Activated CD4-positive, CD25-positive, alpha-beta regulatory T cell treated with anti-CD3 and anti-CD28 coated beads, Interleukin-2, amount 50 U/mL, for 16 hours (primary cell): ENCODE measurements at places on chromosomes 12 and 14.

DNA sequence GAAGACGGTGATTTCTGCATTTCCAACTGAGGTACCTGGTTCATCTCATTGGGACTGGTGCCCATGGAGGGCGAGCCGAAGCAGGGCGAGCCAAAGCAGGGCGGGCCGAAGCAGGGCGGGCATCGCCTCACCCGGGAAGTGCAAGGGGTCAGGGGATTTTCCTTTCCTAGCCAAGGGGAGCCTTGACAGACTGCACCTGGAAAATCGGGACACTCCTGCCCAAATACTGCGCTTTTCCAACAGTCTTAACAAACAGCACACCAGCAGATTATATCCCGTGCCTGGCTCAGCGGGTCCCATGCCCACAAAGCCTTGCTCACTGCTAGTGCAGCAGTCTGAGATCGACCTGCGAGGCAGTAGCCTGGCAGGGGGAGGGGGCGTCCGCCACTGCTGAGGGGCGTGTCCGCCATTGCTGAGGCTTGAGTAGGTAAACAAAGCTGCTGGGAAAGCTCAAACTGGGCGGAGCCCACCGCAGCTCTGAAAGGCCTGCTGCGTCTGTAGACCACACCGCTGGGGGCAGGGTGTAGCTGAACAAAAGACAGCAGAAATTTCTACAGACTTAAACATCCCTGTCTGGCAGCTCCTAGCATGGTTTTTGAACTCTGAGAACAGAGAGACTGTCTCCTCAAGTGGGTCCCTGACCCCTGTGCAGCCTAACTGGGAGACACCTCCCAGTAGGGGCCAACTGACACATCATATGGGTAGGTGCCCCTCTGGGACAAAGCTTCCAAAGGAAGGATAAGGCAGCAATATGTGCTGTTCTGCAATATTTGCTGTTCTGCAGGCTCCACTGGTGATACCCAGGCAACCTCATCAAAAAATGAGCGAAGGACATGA is 77.2 kb downstream of the BAZ1A start:
- DNase-seq, result no peak

DNA sequence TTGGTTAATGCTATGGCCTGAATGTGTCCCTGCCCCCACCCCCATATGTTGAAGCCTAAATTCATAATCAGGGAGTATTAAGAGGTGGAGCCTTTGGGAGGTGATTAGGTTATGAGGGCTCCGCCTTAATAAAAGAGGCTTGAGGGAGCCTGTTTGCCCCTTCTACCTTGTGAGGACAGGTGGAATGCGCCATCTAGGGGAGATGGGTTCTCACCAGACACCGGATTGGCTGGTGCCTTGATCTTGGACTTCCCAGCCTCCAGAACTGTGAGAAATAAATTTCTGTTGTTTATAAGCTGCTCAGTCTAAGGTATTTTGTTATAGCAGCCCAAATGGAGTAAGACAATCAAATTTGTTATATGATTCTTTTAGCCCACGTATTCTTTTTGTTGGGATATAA is 148.3 kb downstream of the PTCSC3 start:
- DNase-seq, result no peak

- DNase-seq, result no peak
Measured at GRCh38 chr14:35234012-35234805, 58.0 kb upstream of the PSMA6 start.

DNA sequence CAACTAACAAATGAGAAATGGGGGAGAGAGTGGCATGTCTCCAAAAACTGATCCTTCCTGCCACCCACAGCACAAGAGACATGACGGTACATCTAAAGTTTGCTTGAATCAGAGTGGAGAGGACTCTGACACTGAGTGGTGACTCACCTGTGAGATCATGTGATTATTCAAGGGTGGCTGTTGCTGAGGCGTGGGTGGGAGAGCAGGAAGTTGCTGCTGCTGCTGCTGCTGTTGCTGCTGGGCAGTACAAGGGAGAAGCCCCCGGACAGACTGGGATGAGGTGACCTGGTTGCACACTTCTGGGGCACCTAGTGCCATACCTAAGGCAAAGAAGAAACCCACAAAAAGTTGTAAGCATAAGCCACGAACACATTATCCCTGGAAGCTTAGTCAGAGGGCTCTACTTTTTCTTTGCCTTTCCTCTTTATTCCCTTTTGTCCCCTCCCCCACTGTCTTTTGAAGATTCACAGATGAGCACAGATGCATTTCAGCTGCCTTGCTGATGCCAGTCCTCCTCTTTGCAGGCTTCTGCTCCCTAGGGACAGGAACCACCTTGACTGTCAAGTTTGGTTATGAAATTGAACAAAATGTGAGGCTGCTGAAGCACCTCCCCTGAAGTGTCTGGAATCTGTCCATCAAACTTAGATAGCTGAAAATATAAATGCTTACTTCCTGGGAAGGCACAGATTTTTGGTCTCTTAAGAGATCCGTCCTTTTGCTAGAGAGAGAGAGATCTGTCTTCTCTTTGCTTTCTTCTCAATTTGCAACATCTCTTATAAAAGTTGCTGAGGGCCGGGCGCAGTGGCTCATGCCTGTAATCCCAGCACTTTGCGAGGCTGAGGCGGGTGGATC is 29.4 kb upstream of the STAC3 start:
- DNase-seq, result peak; percentile 27

GRCh38 chr14:71432334-71433110 is 499.7 kb upstream of the RGS6 start:
- no peak for DNase-seq

DNA sequence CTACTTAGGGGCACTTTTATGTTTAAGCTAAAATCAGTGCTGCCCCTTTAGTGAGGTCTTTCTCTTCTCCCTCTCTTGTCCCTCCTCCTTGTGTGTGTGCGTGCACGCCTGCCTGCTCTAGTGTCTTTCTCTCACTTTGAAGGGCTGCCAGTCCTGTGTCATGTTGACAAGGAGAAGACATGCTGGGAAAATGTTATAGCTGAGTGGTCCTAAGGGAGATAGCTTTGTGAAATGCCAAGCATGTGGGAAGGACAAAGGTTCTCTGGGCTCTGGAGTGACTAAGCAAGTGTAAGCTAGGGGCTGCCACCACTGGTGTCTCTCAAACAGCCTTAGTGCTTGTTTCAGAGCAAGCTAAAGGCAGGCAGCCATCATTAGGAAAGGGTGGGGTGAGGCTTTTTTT is 108.4 kb downstream of the EMP1 start:
- no peak for DNase-seq

- DNase-seq, result no peak
Measured at GRCh38 chr14:65495196-65495595, 82.7 kb downstream of the FUT8 start.

DNA sequence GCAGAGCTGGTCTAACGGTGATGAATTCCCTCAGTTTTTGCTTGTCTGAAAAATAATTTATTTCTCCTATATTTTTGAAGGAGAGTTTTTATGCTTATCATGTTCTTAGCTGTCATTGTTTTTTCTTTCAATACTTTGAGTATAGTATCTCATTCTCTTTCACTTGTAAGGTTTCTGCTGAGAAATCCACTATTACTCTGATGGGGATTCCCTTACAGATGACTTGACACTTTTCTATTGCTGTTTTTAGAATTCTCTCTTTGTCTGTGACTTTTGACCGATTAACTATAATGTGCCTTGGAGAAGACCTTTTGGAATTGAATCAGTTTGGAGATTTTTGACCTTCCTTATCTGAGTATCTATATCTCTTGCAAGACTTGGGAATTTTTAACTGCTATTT is 139.6 kb downstream of the PRKD1 start:
- DNase-seq, result no peak

DNA sequence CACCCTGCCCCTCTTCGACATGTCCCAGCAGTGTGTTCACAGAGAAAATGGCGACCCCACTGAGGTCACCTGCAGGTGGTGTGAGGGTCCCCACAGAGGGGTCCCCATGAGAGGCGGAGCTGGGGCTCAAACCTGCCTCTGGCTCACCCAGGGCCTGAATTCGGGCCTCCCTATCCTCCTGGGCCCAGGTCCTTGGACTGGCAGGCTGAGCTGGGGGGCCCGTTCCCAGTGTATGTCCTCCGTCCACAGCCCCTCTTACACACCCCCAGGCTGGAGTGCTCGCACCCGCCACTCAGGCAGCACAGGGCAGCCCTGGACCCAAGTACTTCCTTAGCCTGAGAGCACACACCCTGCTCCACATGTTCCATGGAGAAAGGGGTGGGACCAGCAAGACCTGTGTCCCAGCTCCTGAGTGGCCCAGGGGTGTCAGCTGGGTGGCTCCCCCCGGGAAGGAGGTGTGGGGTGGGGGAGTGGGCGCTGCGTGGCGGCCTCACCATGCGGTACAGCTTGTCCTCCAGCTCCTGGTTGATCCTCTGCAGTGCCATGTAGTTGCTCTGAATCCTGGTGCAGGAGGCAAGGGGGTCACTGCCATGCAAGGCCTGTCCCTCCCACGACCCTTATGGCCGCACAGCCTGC is 42.6 kb downstream of the BEGAIN start:
- no peak for DNase-seq

GRCh38 chr12:54156578-54156977 is 32.2 kb downstream of the SMUG1 start:
- DNase-seq, result no peak

DNA sequence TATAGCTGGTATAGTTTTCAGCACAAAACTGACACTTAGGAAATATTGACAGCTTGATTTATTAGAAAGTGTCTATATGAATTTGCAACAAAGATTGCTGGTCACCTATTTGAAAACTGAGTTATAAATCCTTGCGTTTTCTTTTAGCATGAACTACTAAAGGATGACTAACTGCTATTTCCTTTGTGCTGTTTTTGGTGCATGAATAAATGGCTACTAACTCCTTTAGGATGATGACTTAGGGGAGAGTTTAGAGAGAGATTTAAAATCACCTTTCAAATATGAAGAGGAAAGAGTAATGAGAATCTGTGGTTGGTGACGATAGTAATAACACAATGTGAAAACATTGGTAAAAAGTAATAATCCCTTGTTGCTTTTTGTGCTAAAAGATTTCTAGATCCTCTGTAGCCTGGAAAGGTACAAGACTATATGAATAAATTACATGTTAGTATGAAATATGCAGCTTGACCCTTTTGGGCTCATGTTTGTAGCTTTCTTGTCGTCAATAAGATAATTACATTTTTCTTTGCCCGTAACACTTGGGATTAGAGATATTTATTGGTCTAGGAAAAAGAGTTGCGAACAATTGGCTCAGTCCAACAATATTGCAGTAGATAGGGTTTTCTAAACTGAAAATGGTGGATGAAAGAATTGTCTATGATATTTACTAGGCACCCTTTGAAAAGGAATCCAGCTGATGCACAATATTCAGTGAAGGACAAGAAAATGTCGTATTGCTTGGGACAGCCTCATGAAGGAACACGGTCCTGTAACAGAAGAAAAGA is 453.0 kb downstream of the ADAMTS20 start:
- DNase-seq, result no peak

GRCh38 chr14:22847661-22848341 is 11.4 kb downstream of the MMP14 start:
- no peak for DNase-seq
